Stomach (tissue), 19 donors: ENCODE measurements at places on chromosomes 5 and 9. TPM values are rescaled to one million over a fixed set of nuclear protein-coding genes. Genes with fewer than 3 reads are reported as not detected.

DNA sequence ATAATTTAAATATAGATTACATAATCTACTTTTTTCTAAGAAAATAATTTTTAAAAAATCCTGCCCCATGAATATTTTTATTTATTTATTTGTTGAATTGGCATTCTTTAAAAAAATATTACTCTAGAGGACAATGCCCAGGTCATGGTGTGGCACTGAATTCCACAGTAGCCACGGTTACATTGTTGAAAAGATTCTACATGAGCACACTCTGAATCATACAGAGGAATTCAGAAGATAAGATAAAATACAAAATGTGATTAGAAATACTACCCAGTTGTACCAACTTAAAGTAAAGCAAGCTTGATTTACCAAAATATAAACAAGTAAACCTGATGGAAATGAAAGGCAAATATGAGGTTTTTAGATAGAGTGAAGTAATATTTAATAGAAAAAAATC, 183.7 kb downstream of the HCN1 start:
- no peak for DNase-seq

CDH6 gene
- 0.31 TPM for polyA plus RNA-seq

- DNase-seq = no peak
Observed at GRCh38 chr9:107669422-107669821, 179.9 kb upstream of the KLF4 start.

- DNase-seq = no peak
Observed at GRCh38 chr5:156591631-156592030, 258.5 kb upstream of the PPP1R2B start.

GRCh38 chr5:84383296-84383815, 1.3 kb downstream of the EDIL3 start:
- DNase-seq = no peak

LIFR gene
- polyA plus RNA-seq = 6.6 TPM

DNA sequence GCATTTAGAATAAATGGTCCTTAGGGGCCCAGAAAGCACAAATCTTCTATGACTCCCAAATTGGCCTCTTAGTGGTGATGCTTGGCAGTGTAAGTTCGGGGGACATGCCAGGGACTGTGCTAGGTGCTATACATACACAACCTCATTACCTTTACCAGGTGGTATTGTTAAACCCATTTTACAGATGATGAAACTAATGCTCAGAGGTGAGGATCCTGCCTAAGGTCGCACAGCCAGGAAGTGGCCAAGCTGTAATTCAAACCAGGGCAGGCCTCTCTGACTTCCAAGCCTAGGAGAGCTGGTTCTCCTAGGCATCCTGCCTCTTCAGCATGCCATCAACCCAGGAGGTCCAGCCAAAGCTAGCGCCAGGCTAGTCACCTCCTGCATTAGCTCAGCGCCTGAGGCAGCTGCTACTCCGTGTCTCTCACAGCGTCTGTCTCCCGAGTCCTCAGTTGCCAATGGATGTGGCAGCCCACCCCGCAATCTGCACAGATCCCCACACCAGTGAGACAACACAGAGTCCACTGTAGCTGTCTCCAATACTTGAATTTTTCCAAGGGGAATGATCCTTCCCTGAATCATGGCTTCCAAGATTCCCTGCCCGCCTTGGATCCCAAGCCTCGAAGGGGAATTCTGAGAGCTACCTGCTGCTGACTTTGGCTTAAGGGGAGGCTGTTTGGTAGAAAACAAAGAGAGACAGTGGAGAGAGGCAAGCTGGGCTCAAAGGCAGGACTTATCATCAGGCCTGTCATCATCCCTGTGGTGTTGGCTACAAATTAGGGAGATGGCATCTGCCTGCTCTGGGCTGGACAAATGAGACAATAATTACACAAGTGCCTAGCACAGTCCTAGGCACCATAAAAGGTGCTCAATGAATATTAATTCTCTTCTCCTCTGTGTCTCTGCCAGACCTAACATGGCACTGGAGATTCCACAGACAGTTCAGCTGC, 52.6 kb downstream of the CRB2 start:
- DNase-seq = no peak
